ENCODE measurements at places on chromosomes 7 and 10. TPM values are rescaled to one million over a fixed set of nuclear protein-coding genes. Genes with fewer than 3 reads are reported as not detected.

DNA sequence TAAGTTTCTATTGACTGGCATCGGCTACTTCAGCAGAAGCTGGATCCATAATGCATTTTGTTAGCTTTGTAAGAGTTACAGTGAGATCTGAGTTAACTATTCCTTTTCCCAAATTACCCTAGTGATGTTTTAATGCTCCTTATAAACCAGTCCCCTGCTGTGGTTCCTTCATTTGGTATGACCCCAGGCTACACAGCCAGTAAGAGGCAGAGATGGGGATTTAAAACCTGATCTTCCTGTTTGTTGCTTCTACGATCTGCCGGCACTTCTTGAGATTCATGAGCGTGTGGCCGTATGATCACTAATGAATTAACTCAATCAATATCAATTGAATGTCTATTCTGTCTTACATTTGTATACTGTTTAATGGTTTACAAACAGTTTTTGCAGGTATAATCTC is 86.1 kb downstream of the CACNB2 start:
- DNase-seq = no peak

GRCh38 chr7:107277331-107277730 is 108.5 kb downstream of the HBP1 start:
- no peak for DNase-seq

- DNase-seq = no peak
These were observed 346.6 kb upstream of the MGMT start for GRCh38 chr10:129120441-129120840.

DNA sequence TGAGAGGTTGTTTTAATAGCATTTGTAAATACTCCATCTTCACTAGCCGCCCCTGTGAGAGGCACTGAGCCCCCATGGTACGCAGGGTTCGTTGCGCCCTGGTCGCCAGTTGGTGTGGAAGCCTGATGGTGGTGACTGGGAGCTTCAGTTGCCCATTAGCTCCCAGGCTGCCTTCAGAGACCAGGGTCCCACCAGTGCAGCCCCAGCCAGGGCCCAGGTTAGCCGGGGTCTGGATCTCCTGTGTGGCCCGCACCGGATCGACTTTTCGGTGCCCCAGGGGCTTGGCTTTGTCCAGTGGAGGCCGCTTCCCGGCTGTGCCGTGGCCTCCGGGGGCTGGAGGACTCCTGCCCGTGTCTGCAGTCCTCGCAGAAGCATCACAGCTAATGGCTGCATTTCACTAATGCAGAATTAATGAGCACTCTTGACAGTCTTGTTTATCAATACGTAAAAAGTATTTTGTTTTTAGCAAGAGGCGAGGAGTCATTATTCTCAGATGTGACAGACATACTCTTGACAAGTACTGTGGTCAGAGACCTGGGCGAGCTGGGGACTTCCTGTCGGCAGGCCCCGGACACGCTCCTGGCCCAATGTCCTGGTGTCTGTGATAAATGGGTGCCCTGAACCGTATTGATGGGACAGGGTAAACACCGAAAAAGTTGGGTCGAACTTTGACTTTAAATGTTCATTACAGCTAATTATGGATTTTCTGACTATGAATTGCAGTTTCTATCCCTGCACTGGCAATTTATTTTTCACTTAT is 99.8 kb downstream of the NKX6-2 start:
- peak; percentile 64 for DNase-seq

GRCh38 chr10:100791369-100792058 is 46.1 kb downstream of the PAX2 start:
- DNase-seq = no peak

DNA sequence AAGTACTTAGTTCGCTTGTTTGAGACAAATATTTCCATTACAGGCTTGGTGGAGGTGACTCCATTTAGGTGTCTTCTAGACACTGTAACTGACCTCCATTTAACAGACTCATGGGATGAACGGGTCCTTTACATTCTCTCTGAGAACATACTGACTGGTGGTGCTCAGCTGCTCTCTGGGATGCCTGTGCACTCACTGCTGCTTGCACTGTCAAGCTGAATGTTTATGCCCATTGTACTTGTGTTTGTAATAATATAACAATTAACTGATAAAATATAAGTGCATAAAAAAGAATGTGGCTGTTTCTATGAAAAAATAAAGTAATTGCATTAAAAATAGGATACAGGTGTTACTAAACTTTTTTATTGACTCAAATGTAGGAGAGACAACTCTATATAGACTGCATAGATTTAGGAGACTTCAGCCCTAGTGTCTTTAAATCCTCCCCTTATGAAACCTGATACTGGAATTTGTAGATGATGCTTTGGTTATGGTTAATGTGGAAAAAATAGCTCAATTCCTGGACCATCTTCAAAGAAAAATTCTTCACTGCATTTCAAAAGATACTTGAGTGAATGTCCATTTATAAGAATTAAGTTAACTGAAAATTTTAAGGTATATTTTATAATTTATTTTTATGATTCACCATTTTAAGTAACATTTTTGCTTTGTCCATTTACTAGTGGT is 85.4 kb downstream of the CDK14 start:
- DNase-seq = no peak

- DNase-seq = no peak
These were observed 62.3 kb upstream of the KAT6B start for GRCh38 chr10:74763934-74764591.

DNA sequence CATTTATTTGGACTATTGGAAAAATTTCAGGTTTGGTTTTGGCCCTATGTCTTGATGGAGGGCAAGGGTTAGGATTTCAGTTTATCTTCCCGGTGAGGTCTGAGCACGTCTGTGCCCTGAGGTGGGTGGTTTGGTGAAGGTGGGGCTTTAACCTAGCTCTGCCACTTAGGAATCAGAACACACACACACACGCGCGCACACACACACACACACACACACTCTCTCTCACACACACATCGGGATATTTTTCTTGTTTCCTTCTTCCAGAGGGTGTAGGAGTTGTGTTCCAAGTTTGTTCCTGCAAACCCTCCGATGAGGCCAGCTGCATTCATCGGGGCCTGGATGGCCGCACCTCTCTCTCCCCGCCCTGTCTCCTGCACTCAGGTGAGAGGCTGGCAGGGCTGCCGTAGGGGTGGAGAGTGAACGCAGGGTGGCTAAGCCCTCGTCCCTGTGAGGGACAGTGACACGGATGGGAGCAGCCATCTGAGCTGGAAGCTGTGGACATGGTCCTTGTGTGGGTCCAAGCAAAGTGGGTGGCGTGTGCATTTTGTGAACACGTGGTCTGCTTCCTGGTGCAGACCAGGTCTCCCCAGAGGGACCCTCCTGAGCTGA is 34.2 kb downstream of the CHST12 start:
- DNase-seq = no peak

DNA sequence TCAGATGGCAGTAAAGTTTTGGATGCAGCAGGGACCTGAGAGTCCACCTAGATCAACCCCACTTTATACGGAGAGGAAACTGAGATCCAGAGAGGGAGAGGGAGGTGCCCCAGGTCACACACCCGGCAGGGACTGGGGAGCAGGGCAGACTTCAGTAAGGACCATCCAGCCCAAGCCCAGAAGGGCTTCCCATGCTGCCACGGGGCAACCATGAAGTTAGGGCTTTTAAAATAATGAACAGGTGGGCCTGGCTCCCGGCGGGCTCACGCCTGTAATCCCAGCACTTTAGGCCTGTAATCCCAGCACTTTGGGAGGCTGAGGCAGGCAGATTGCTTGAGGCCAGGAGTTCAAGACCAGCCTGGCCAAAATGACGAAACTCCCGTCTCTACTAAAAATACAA is 98.5 kb downstream of the HIP1 start:
- no peak for DNase-seq

GRCh38 chr10:31358688-31359330 is 39.8 kb downstream of the ZEB1 start:
- DNase-seq = no peak

DNA sequence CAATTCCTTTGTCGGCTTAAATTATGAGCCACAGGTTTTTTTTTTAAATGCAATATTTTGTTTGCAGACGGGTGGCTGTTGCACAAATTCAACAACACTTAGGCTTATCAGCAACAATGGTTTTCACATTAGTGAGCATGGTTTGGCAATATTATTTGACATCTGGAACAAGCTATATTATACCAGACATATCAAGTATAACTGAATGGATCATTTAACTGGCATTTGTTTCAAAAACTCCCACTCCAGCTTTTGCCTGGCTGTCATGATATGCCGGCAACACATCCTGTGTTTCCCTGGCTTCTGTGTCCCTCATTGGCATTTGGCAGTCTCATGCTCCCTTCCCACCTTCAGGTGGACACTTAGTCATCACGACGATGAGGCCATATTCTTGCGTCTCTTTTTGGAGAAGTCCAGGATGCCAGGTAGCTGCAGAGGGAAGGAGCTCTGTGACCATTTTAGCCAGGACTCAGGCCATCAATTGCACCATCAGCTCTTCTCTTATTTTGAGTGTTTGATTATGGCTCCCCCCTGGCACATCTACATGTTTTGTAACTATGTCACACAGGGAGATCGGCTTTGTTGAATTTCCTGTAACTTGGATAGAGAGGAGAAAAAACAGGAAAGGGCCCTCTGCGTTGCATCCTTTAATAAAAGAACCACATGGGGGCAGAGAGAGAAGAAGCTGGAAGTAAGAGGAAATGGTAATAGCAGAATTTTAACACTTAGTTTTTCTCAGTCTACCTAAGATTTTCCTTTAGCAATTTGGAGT is 413.9 kb downstream of the LRMDA start:
- no peak for DNase-seq

GRCh38 chr10:33612116-33612515 is 277.6 kb upstream of the NRP1 start:
- DNase-seq = no peak

DNA sequence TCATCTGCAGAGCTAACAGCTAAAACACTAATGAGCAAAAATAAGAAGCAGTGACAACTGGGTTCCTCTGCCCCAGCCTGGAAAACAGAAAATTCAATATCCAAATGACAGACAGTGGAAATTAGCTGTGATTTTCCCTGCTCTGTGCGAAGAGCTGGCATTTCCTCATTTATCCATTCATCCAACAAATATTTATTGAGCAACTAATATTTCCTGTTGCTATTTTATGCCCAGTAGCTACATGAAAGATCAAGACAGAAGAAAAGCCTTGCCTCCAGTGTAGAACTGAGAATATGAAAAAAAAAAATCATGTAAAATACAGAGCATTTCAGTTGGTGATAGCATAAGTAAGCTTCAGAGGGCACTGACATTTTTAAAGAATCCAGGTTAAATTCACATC is 140.9 kb downstream of the ABCA13 start:
- DNase-seq = no peak

- DNase-seq = no peak
These were observed 76.8 kb downstream of the MKI67 start for GRCh38 chr10:128049226-128050120.

DNA sequence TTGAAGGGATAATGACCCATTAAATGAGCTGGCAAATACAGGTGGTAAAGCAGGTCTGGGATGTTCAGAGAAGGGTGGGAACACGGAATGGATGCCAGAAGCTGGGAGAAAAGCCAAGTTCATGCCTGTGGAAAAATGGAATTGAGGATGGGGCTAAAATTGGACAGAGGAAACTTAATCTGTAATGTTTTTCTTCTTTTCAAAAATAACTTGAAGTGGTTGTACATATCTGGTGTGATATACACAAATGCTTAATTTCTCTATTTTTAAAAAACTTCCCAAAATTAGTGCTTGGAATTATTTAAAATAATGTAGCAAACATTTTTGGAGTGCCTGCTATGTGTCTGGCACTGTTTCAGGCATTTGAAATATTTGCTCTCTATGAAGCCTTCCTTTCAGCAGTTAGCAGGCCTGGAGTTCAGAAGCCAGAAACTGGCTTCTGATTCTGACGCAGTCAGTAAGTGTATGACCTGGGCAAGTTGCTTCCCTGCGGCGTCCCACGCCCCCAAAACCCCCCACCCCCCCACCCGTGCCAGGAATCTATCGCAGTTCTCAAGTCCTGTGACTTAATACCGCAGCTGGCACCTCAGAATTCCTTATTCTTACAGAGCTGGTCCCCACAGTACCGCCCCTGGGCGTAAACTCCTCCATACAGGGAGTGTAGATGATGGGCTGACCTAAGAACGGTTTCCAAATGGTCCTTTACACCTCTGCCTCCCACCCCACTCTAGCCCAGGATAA is 828 bp upstream of the MALSU1 start:
- DNase-seq = no peak

- no peak for DNase-seq
These were observed 9.4 kb downstream of the NODAL start for GRCh38 chr10:70432101-70432500.

- no peak for DNase-seq
These were observed 37.5 kb downstream of the LUC7L2 start for GRCh38 chr7:139397192-139397591.

- no peak for DNase-seq
These were observed 17.9 kb upstream of the BAIAP2L1 start for GRCh38 chr7:98418636-98419315.

DNA sequence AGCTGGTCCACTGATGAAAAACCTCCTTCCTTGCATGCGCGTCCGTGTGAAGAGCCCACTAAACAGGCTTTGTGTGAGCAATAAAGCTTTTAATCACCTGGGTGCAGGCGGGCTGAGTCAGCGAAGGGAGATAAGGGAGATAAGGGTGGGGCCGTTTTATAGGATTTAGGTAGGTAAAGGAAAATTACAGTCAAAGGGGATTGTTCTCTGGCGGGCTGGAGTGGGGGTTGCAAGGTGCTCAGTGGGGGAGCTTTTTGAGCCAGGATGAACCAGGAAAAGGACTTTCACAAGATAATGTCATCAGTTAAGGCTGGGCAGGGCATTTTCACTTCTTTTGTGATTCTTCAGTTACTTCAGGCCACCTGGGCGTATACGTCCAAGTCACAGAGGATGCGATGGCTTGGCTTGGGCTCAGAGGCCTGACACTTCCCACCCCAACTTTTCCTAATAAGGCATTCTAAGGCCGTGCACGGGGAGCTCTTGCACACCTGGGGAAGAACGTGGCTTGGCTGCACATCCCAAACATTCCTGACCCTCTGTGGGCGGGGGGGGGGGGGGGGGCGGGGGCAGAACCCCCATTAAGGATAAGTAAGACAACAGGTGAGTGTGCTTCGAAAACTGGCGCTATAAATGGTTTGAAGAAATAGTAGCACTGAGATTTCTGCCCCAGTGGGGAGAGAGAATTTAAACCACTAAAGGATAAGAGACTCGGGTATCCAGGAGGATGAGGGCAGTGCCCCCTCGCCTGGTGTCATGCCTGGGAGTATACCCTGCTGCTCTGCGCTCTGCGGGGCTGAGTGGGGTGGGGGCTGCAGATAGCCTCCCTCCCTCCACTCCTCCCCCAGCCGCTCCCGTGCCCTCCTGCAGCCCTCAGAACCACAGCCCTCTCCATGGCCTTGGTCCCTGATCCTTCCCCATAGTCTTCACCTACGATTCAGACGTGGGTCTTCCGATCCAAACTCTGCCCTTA is 217.6 kb downstream of the MLLT10 start:
- no peak for DNase-seq

GRCh38 chr10:49227406-49227805 is 39.2 kb upstream of the TMEM273 start:
- DNase-seq = no peak

Gene ZNF485
- total RNA-seq = 3.5 TPM

Gene SPOCK2
- total RNA-seq = 13.8 TPM

Gene LBX1
- 4.7 TPM for total RNA-seq

Gene MMD2
- total RNA-seq = not detected

Gene ASZ1
- total RNA-seq = not detected

Gene POLR3A
- total RNA-seq = 22.3 TPM

Gene NAT16
- not detected for total RNA-seq

Data from type B pancreatic cell (in vitro differentiated cells).